ENCODE measurements at places on chromosomes 7 and 10.

DNA sequence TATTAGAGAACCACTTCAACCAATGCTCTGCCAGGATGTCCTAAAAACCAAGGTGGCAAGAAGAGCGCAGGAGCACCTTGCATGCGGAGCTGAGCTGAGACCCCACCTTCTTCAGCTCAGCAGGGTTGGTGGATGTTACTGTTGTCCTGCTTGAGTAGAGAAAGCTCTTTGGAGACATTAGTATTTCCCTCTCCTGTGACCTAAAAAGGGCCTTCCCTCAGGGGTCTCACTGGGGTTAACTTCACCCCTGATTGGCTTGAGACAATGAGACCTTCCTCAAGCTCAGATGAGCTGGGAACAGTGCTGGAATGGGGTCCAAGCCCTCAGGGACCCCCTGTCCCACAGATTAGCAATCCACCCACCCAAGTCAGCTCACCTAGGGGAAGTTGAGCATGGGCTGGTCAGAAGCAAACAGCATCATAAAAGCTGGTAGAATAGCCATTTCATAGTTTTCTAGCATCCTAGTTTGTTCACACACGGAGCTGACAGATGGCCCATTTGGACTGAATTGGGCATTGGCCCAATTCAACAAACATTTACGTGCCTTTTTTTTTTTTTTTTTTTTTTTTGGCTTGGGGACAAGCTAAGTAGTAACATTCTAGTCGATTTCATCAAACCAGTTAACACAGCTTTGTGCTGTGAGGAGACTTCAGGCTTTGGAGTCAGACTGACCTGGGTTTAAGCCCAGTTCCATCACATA lies 100.6 kb upstream of the HABP2 start:
- no peak for DNase-seq

GRCh38 chr10:19033741-19034140 lies 14.9 kb upstream of the MALRD1 start:
- DNase-seq: no peak

GRCh38 chr7:154610903-154611302 lies 392.0 kb downstream of the PAXIP1 start:
- DNase-seq: no peak

- no peak for DNase-seq
These were observed 2.2 kb downstream of the PON2 start for GRCh38 chr7:95432606-95433005.

GRCh38 chr10:70662362-70663220 lies 9.7 kb upstream of the ADAMTS14 start:
- peak; percentile 6 for DNase-seq

Data from RWPE2 (cell line).